ENCODE measurements at places on chromosomes 5 and 9.

DNA sequence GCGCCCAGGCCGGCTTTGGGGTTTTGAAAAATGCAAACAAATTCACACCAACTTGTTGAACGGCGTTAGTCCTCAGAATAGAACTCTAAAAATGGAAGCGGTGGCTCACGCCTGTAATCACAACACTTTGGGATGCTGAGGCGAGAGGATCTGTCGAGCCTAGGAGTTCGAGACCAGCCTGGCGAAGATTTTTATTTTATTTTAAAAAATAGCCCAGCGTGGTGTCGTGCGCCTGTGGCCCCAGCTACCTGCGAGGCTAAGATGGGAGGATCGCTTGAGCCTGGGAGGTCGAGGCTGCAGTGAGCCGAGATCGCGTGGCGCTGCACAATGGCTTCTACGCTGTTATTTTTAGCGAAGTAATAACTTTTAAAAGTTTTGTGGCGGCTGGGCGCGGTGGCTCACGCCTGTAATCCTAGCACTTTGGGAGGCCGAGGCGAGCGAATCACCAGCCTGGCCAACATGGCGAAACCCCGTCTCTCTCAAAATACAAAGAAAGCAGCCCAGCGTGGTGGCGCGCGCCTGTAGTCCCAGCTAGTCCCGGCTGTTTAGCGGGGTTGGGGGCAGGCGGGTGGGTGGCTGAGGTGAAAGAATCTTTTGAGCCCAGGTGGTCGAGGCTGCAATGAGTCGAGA is 694 bp upstream of the PLIN2 start:
- DNase-seq: peak; percentile 65

DNA sequence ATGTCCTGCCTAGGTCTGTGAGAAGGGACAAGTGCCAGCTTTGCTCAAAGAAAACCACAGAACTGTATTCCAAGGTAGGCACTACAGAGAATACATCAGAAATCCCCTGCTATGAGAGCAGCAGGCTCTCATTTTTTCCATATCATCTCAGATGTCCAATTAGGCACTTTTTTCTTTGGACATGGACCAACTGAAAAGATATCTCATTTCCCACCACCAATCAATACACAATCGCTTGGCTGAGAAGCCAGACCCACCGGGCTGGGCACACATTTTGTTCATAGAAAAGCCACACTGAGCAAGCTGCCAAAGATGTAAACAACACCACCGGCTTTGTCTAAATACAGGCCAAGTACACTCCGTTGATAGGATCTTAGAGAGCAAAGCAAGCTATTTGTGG is 25.9 kb downstream of the STOM start:
- no peak for DNase-seq

DNA sequence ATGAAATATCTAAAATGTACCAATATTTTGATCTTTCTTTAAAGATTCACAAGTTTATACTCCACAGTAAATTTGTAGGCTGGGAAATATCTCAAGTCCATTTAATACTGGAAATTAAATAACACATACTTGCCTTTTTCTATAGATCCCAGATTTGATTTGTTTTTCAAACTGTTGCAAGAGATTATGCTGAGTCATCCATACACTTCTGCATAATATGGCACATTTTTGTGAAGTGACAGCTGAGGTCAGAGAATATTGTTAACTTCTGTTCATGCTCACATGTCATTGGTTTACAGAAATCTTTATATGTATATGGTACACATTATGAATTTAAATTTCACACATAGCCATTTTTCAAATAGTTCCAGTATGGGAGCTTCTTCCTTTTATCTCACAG is 1066.3 kb upstream of the NUDT12 start:
- DNase-seq: no peak

- DNase-seq: no peak
These were observed 592.3 kb downstream of the MAT2B start for GRCh38 chr5:164097749-164098148.

DNA sequence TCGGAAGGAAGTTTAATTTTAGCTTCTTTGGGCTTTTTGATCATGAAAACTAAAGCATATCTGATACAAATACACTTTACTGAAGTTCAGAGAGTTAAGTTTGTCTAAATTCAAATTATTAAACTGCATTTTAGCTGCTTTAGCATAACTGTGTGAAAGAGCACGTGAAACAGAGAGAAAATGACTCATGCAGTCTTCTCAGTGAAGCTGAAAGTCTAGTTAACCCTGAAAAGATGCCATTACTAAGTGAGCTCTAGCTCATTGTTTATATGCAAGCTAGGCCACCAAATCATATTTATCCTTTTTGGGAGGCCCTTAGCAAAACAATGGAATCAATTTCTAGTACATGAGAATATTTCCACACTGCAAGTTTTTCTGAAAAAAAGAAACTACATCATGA is 27.6 kb downstream of the TPD52L3 start:
- DNase-seq: no peak

GRCh38 chr9:108953983-108954574 is 19.9 kb downstream of the ABITRAM start:
- no peak for DNase-seq

DNA sequence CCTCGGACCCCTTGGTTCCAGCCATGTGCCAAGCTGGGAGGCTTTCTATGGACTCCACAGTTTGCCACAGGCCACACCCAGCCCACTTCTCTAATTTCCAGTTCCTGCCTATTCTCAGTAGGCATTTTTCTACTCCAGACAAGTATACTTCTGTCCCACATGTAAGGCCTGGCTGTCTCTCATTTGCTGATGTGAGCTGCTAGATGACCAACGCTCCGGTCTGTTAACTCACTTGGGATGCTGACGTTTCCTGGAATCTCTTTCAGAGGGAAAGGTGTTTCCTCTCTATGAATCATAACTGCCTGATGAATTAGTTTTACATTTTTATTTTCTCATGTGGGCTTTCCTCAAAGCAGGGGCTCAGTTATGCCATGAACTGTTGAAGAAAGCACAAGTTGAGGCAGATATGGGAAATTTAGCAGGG is 36.3 kb downstream of the ERGIC1 start:
- DNase-seq: no peak

GRCh38 chr5:31194892-31195555 is 1.5 kb downstream of the CDH6 start:
- no peak for DNase-seq

DNA sequence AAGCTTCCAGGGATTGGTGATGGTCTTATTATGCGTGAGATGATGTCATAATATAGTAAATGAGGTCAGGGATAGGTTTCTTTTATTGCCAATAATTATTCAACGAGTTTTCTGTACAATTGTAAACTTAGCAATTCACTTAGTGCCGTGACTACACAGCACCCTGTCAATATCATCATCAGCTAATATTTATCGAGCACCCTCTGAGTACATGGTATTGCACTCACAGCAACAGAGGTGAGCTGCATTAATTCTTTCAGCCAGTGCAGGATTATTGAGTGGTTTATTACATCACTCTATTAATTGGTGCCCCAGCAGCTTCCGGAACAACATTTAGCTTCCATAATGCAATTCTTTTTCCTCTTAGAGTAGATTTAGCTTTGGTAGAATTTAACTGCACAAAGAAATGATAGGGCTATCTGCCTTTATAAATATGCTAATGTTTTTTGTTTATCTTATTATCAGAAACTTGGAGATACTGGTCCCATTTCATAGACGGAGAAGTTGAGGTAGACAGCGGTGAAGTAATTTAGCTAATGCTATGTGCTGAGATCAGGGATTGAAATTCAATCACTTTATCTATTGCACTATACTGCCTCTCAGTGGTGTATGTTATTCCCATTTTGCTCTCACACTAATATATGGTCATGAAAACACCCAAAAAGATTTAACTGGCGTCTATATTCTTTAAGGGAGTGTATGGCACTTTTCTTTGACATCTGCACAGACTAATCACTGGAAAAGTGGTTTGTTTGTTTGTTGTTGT is 726.1 kb upstream of the WWC1 start:
- no peak for DNase-seq
